ENCODE measurements at places on chromosomes 13 and 19.
A peak's percentile ranks its signal among the peaks of the same experiment; 100 is the strongest.

GRCh38 chr19:40622773-40623075, 21.6 kb downstream of the LTBP4 start:
- DNase-seq, result no peak

- no peak for DNase-seq
Measured at GRCh38 chr13:80048030-80048429, 292.9 kb downstream of the SPRY2 start.

DNA sequence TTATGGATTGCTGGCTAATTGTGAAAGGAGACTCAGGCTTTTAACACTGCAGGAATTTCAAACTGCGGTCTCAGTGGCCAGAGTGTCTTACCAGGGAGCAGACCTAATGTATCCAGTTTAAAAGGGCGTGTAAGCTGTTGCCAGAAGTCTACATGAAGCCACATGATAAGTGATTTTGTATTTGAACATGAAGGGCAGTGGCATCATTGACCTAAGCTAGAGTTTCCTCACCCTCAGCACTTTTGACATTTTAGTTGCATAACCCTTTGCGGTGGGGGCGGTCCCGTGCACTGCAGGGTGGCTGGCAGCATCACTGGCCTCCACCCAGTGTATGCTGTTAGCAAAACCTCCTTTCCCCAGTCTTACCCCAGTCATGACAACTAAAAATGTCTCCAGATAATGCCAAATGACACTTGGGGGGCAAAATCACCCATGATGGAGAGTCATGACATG, 23.7 kb upstream of the GPR18 start:
- DNase-seq, result peak; percentile 39

GRCh38 chr13:98794498-98794897, 42.0 kb upstream of the SLC15A1 start:
- DNase-seq, result no peak

- DNase-seq, result no peak
Measured at GRCh38 chr19:5925830-5926427, 11.9 kb downstream of the CAPS start.

DNA sequence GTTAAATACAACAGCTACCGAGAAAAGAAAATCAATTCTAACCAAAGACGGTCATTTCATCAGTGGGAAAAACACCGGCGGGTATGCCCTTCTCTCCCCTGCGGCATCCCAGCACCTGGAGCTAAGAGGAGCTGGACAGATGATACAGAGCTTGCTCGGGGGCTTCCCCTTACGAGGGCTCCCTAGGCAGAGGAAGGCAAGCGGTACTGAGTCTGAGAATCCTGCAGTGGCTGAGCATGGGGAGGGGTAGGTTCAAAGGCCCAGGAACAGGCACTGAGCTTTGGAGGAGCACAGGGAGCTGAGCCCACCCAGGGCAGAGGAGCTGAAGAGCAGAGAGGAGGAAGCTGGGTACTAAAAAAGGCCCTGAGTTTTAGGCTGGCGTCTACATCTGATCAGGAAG, 12.7 kb downstream of the STK24 start:
- DNase-seq, result no peak
